Stimulated activated CD4-positive, alpha-beta T cell treated with anti-CD3 and anti-CD28 coated beads, Interleukin-15, amount 100 ng/mL, for 24 hours (primary cell): ENCODE measurements at places on chromosomes 1 and 21.

DNA sequence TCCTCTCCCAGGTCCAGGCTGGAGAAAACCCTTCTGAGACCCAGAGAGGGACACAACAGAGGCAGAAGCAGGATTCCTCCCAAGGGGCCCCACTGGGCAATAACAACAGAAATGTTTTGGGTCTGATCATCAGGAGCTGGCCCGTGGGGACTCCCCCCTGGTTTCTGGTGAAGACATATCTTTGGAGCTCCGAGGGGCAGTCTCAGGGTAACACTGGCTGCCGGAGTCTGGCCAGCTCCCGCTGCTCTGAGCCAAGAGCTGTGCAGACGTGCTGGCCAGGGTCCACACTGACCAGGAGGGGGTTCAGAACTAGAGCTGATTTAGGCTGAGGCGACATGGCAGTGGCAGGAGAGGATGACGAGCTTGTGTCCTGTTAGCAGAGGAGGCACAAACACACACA, 13.1 kb downstream of the ECE1 start:
- DNase-seq: no peak

DNA sequence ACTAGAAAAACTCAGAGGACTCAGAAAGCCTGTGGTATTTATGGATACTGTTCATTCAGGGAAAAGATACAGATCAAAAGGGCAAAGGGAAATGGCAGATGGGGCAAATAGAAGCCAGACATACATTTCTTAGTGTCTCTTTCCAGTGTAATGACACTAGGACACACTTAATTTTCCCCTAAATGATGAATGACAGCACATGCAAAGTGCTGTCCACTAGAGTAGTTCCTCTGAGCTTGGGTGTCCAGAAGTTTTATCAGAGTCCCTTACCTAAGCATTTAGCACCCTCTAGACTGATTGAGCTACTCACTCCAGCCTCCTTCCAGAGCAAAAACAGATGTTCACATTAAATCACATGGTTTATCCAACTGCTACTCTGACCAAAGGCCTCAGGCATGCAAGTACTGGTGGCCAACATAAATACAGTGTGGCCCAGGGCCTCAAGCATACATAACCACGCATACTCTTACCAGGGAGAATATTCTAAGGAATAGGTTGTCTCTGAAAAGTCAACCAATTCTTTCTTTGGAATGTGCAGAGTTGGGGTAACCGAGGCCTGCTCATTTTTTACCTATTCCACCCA, 166.9 kb downstream of the NCAM2 start:
- DNase-seq: no peak

GRCh38 chr1:20184997-20185833, 681 bp upstream of the UBXN10 start:
- peak; percentile 78 for DNase-seq

DNA sequence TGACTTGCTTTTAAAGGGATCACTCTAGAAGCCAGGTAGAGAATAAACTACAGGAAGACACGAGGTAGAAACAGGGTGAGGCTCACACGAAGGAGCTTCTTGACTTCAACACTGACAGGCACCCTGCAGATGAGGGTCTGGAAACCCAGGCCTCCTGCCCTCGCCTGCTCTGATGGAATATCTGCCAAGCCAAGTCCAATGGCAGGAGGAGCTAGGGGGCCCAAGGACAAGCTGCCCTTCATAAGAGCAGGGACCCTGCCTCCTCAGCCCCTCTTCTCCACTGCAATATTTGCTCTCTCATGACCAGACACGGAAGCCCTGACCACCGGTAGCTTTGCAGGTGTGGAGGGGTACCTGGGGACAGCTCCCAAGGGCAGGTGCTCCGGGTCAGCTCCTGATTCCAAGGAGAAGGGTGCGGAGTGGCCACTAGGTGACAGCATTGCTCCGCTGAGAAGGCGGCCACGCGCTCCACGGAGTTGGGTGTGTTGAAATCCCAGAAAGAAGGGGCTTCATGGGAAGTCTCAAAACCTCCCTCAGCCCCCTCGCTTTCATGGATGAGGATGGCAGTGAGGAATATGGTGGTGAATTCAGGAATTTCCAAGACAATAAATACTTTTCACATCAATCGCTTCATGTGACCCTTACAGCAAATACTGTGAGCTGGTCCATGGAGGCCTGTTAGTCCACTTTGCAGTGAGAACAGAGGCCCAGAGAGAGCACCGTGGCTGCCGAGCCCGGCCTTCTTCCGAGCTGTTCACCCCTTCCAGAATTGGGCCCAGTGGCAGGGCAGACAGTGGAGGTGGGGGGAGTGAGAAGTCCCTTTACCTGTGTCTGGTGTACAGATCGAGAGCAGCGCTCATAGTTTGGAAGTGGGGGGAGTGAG, 33.2 kb upstream of the PAX7 start:
- peak; percentile 70 for DNase-seq

DNA sequence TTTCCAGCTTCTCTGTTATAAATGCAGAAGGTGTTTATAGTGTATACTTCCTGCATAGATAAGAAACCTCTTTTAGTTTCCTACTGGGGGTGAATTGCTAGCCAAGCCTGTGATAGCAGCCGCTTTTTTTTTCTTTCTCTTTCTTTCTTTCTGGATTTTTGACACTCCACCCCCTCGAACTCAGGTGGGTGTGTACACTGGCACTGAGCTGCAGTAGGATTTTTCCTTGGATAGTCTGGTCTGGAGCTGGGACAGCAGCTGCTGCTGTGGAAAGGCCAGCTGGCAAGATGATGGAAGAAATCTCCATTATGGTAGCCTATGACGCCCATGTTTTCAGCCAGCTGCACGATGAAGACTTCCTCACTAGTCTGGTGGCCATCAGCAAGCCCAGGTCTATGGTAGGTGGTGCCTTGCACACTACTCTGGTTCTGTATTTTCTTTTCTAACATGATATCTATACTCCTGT, 122.5 kb upstream of the CACYBP start:
- DNase-seq: no peak

DNA sequence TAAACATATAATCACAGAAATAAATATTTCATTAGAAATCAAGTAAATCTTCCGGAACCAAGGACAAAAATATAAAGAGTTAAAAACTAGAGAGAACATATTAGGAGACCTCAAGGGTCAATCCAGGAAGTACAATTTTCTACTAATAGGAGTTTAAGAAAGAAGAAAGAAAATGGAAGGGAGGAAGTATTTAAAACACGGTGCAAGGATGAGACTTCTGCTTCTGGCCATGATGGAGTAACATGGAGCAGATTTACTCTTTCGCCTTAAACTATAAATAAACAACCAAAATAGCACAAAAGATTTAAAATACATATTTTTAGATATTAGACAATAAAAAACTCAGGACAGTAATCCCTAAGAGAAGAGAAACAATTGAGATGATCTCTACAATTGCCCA, 12.6 kb upstream of the IFNAR1 start:
- no peak for DNase-seq

DNA sequence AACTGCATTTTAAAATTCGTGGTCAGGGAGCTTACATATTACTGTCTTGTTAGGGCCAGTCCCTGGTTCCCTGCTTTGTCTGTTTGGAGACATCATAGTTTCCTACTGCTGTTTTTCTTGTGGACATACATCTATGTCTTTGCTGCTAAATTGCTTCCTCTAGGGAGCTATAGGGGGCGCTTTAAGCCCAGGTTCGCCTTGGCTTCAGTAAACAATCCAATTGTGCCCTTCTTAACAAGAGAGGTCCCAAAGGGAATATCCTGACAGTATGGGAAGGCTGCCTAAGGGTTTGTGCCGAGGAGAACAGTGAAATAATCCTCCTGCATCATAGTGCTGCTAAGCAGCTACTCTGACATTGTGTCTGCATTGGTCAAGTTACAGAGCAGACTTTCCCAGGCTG, 112.5 kb downstream of the USH2A start:
- DNase-seq: no peak

- DNase-seq: no peak
These were observed 34.2 kb upstream of the ZBTB40 start for GRCh38 chr1:22417466-22417865.

DNA sequence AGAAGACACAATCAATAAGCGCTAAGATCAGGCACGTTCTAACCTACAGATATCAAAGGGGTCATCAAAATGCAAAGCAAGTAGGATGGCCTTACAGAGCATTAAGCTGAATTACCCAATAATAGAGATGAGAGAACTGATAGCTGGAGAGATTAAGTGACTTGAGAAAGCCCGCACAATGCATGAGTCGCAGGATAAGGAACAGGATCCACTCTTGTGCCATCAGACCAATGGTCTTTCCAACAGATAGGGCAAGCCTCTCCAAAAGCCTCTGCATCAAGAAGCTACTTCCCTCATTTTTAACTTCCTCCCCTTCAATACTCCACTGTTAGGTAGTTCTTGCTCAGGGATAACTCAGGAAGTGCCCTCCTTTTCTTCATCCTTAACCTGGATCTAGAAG, 2.6 kb downstream of the CHML start:
- DNase-seq: no peak
